Activated CD4-positive, alpha-beta T cell treated with anti-CD3 and anti-CD28 coated beads, Interleukin-2, amount 10 ng/mL, durations not matched to agents 7 days and 5 days (primary cell): ENCODE measurements at places on chromosomes 3 and 15. TPM values are rescaled to one million over a fixed set of nuclear protein-coding genes. Genes with fewer than 3 reads are reported as not detected.
A peak's percentile ranks its signal among the peaks of the same experiment; 100 is the strongest.

Gene CPNE9
- 0.25 TPM for total RNA-seq

DNA sequence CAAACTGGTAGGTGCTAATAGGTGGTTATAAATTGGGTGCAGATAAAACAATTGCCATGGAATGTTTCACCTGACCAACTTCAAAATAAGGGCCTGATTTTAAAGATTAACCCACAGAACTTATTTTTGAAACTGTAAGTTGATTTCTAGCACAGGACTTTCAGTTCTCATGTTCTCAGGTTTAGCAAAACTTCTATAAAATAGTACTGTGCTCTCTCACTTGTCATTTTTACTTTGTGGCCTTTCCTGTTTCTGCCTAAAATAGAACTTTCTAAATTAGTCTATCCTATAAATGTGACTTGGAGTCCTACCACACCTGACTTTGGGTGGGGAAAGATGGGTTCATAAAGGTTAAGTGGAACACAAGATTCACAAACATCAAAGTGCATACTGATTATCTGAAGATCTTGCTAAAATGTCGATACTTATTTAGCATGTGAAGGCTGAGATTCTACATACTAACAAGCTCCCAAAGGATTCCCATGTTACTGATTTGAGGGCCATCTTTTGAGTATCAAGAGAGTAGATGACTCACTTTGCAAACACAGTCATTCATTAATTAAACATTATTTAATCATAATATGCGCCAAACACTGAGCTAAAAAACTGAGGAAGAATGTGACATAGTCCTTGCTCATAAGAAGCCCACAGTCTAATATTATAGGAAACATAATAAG lies 38.6 kb downstream of the BTLA start:
- H3K27me3 ChIP-seq: no peaks in the 10 kb centered on the region
- peak overlapping the region; percentile 10 for H3K4me3 ChIP-seq
- H3K27ac ChIP-seq: peak overlapping the region; percentile 84
- no peak for DNase-seq
- peaks cover 67% of the 10 kb centered on the region for H3K4me1 ChIP-seq

DNA sequence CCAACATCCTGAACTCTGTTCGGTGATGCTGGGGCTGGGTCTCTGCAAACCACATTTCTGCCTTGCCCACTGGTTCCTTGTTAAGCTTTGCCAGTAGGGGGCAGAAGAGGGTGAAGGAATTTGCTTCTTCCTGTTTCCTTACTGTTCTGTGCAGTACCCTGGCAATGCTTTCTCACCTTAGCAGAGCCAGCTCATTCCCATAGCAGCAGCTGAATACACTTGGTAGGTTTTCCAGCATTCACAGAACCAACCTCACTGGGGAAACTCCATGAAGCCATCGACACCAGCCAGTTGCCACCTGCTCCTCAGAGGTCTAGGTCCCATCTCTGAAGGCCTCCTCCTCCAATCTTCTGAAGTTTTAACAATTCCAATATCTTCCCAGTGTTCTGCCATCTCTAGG lies 308.4 kb downstream of the PDCD6IP start:
- H3K36me3 ChIP-seq: no peaks in the 10 kb centered on the region
- no peak overlapping the region for H3K4me3 ChIP-seq
- no peak overlapping the region for H3K27ac ChIP-seq

- H3K27ac ChIP-seq: no peak overlapping the region
- H3K27me3 ChIP-seq: no peaks in the 10 kb centered on the region
- H3K4me3 ChIP-seq: no peak overlapping the region
- no peaks in the 10 kb centered on the region for H3K36me3 ChIP-seq
These were observed 602.6 kb downstream of the PYDC2 start for GRCh38 chr3:192063570-192063969.

DNA sequence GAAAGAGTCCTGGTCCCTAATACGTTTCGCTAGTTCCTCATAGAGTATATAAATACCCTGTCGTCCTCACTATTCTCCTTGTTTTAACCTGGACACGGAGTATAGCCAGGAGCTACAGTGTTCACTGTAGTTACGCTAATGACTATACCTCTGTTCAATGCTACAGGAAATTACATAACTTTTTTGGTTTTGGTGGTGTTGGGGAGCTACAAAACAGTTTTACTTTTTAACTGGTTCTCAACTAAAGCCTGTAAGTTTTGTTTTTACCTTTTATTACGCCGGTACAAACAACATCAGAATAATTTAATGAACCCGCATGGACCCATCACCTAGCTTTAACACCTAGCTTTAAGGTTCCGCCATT lies 1.5 kb downstream of the LMLN start:
- H3K36me3 ChIP-seq: peaks cover 18% of the 10 kb centered on the region
- no peaks in the 10 kb centered on the region for H3K27me3 ChIP-seq
- H3K4me1 ChIP-seq: peaks cover 53% of the 10 kb centered on the region
